Left ventricle myocardium inferior (tissue), 1 donor: ENCODE measurements at places on chromosomes 6 and 20. TPM values are rescaled to one million over a fixed set of nuclear protein-coding genes. Genes with fewer than 3 reads are reported as not detected.

LTA gene
- not detected for total RNA-seq

GRCh38 chr6:118469468-118469867 lies 78.6 kb upstream of the PLN start:
- peaks cover 41% of the 10 kb centered on the region for H3K4me1 ChIP-seq
- no peak overlapping the region for H3K4me3 ChIP-seq
- H3K27me3 ChIP-seq = no peaks in the 10 kb centered on the region
- no peak overlapping the region for H3K27ac ChIP-seq

MAP3K5 gene
- total RNA-seq = 44.1 TPM

HDGFL1 gene
- total RNA-seq = not detected

GRCh38 chr6:71852948-71853347 lies 33.4 kb upstream of the RIMS1 start:
- DNase-seq = no peak
- no peaks in the 10 kb centered on the region for H3K4me1 ChIP-seq
- no peak overlapping the region for H3K4me3 ChIP-seq
- H3K36me3 ChIP-seq = no peaks in the 10 kb centered on the region

DNA sequence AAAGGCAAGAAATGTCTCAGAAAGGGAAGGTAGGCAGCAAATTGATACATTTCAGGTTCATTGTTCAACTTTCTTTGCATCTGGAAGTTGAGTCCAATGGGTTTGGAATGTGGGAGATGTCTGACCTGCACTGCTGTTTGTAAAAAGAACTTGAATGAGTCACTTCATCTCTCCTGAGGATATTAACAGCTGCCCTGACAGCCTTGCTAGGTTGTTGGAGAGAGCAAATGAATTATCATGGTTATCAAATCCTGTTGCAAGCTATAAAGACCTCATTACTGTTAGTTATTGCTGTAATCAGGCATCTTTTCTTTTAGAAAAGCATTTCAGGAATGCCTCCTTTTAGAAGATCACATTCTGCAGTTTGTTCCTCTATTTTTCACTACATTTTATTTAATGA lies 23.0 kb upstream of the FLRT3 start:
- no peak for DNase-seq
- no peaks in the 10 kb centered on the region for H3K27me3 ChIP-seq
- H3K4me1 ChIP-seq = no peaks in the 10 kb centered on the region
- no peaks in the 10 kb centered on the region for H3K36me3 ChIP-seq
- H3K27ac ChIP-seq = no peak overlapping the region

GRCh38 chr6:36605560-36606391 lies 11.6 kb downstream of the SRSF3 start:
- peaks cover 90% of the 10 kb centered on the region for H3K36me3 ChIP-seq
- H3K27ac ChIP-seq = peak overlapping the region; percentile 62
- H3K4me3 ChIP-seq = peak overlapping the region; percentile 2
- no peak for DNase-seq

GRCh38 chr6:15712797-15713196 lies 50.0 kb upstream of the DTNBP1 start:
- peaks cover 12% of the 10 kb centered on the region for H3K4me1 ChIP-seq
- H3K27me3 ChIP-seq = no peaks in the 10 kb centered on the region
- H3K36me3 ChIP-seq = no peaks in the 10 kb centered on the region
- H3K27ac ChIP-seq = no peak overlapping the region

- no peak for DNase-seq
- H3K27ac ChIP-seq = peak overlapping the region; percentile 49
- H3K36me3 ChIP-seq = no peaks in the 10 kb centered on the region
- H3K4me1 ChIP-seq = peaks cover 16% of the 10 kb centered on the region
Observed at GRCh38 chr20:50680105-50680960, 11.0 kb downstream of the RIPOR3 start.

- H3K27me3 ChIP-seq = no peaks in the 10 kb centered on the region
- H3K36me3 ChIP-seq = no peaks in the 10 kb centered on the region
- H3K4me1 ChIP-seq = peaks cover 95% of the 10 kb centered on the region
- H3K27ac ChIP-seq = peak overlapping the region; percentile 100
Observed at GRCh38 chr6:35724059-35724458, 12.8 kb upstream of the ARMC12 start.

- no peaks in the 10 kb centered on the region for H3K36me3 ChIP-seq
- no peak for DNase-seq
- peaks cover 69% of the 10 kb centered on the region for H3K4me1 ChIP-seq
- H3K4me3 ChIP-seq = peak overlapping the region; percentile 22
Observed at GRCh38 chr6:75437421-75437891, 56.1 kb downstream of the FILIP1 start.

DNA sequence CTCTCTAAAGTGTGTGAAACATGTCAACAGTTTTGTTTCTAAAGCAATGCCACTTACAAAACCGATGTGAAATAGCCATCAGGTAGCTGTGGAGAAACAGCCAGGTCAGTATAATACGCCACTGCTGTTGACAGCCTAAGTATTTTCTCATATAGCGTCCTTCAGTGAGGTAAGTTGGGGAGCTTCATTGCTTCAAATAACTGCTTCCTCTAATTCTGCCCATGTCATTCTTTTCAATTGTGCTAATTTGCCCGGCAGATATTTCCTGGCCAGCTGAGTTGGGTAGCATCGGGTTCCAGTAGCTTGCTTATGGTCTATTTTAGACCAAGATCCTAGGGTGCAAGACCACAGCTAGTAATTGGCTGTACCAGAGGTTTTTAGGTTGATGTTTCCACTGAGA lies 2.1 kb upstream of the ARMC2 start:
- H3K27me3 ChIP-seq = no peaks in the 10 kb centered on the region
- no peak overlapping the region for H3K27ac ChIP-seq
- H3K4me3 ChIP-seq = no peak overlapping the region
- H3K4me1 ChIP-seq = peaks cover 35% of the 10 kb centered on the region

DNA sequence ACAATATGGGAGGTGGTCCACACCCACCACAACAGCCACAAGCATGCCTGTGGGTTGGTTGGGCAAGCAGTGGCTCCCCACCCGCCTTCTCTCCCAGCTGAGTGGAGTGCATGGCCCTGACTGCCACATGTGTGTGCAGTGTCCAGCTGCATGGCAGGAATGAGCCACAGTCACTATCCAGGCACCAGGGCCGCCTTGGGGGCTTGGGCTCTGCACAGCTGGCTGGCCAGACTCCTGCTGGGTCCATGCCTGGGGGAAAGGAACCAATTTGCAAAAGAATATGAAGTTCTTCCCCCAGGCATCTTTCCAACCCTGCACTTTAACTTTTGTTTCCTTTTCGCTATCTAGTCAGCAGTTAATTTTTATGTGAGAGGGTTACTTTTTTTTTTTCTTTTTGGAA lies 11.6 kb upstream of the ASCC3 start:
- no peak for DNase-seq
- no peaks in the 10 kb centered on the region for H3K27me3 ChIP-seq
- H3K36me3 ChIP-seq = no peaks in the 10 kb centered on the region
- H3K27ac ChIP-seq = no peak overlapping the region
